ENCODE measurements at places on chromosomes 12 and 14.

DNA sequence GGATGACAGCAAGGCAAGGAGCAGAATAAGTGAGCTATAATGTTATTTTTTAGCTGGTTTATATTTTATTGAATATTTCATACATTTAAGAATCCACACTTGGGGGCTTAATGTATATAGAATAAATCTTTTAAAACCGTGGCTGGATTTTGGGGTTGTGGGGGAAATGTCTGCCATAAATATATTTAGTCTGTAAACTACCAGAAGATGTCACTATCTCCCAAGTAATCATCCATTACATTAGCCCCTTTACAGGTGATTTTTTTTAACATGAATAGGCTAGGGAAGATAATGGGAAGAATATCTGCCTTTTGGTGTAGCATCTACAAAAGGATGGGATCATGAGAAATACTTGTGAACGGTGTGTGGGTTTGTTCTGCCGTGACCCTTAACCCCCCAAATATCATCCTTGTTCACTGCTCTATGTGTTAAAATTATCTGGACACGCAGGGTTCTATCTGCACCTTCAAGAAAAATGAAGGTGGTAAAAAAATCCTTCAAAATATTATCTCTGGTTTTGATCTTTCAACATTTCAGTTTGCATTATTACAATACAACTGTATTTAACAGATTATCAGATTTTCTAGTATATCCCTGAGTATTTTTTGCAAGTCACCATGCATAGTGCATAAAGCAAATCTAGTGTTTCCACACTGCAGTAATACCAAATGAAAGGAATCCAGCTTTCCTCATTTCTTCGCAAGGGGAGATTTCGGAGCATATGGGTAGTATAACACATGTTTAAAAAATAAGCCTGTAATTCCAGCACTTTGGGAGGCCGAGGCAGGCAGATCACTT is 8.0 kb upstream of the SLC17A8 start:
- DNase-seq: peak; percentile 19

DNA sequence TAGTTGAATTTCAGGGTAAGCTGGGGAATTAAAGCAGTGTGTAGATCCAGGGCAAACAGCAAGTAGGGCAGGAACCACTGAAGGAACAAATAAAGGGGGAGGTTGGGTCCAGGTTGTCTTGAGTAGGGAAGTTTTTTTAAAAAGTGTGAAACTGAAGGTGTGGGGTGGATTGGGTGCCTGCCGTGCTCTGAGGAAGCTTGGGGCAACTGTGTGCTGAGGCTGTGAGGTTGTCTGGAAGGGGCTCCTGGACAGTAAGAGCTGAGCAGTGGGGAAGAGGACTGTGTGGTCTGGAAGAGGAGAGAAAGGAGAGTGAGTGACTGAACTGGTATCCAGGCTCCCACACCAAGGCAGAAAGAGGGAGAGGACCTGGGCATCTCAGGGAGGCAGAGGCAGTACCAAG is 10.9 kb upstream of the GPR162 start:
- no peak for DNase-seq

- no peak for DNase-seq
These were observed 31.1 kb upstream of the AMIGO2 start for GRCh38 chr12:47110718-47111391.

DNA sequence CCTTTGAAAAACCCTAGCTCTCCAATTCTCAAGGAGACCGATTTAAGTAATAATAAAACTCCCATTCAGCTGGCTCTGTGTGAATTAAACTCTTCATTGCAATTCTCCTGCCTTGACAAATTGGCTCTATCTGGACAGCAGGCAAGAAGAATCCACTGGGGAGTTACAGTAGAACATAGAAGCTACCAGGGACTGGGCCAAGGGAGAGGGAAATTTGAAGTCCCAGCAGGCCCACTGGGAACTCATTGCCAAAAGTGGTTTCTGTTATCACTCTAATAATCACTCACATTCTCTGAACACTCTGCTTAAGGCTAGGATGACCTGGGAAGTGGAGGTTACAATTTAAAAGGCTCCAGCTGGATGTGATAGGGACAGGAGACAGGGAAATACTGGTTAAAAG is 384.5 kb upstream of the CCDC196 start:
- no peak for DNase-seq

DNA sequence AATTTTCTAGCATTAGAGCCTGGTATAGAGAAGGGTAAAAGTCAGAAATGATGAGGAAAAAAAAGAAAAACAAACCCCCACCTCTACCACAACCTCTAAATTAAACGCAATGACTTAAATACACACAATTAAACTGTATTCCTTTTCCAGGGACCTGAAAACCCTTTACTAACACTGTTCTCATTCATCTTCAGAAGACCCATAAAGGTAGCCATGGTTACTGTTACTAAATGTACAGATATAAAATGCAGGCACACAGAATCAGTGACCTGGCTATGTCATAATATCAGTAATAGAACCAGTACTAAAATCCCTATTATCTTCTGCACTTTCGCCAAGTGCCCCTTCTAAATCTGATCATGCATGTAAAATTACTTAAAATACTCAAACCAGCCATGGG is 1.4 kb downstream of the ACIN1 start:
- no peak for DNase-seq
